Spleen (tissue), 13 donors: ENCODE measurements at places on chromosomes 4 and X. TPM values are rescaled to one million over a fixed set of nuclear protein-coding genes. Genes with fewer than 3 reads are reported as not detected.

GRCh38 chr4:162347842-162348213, 184.0 kb upstream of the FSTL5 start:
- H3K27me3 ChIP-seq: no peaks in the 10 kb centered on the region
- DNase-seq: no peak
- H3K27ac ChIP-seq: no peak overlapping the region
- no peaks in the 10 kb centered on the region for H3K36me3 ChIP-seq
- no peak overlapping the region for H3K4me3 ChIP-seq
- no peaks in the 10 kb centered on the region for H3K4me1 ChIP-seq

DNA sequence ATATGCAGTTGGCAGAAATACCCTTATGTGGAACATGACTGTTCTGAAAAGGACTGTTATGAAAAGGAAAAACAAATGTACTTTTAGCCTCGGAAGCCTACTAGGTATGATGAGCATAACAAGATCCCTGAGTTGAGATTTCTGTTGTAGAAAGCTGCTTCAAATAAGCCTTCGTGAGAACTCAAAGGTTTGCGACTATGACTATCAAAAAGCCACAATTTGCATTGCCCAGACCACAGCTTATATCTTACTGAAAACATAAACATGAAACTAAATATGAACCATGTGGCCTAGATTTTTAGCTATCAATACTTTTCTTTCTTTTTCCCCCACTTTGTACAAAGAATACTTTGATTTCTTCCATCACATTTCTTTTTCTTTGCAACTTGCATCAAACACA, 398.2 kb upstream of the LCORL start:
- no peak overlapping the region for H3K27ac ChIP-seq
- no peaks in the 10 kb centered on the region for H3K27me3 ChIP-seq
- no peaks in the 10 kb centered on the region for H3K36me3 ChIP-seq
- H3K4me1 ChIP-seq: no peaks in the 10 kb centered on the region
- no peak overlapping the region for H3K4me3 ChIP-seq

- no peaks in the 10 kb centered on the region for H3K27me3 ChIP-seq
- H3K4me1 ChIP-seq: no peaks in the 10 kb centered on the region
- H3K4me3 ChIP-seq: no peak overlapping the region
- H3K27ac ChIP-seq: no peak overlapping the region
- no peak for DNase-seq
- H3K36me3 ChIP-seq: peaks cover 41% of the 10 kb centered on the region
These were observed 49.6 kb downstream of the TAPT1 start for GRCh38 chr4:16176621-16177020.

DNA sequence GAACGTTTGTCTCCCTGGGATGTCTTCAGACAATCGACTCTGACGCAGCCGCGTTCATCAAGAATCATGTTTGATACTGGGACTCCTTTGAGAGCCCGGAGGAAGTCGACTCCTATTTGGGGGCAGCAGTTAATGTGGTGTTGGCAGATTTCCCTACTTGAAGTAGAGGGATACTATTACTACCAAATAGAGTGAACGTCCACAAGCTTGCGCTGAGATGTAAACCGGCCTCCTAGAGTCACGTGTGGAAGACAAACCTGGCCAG, 18.7 kb downstream of the PIGG start:
- H3K27me3 ChIP-seq: no peaks in the 10 kb centered on the region
- no peak overlapping the region for H3K27ac ChIP-seq
- no peak overlapping the region for H3K4me3 ChIP-seq
- DNase-seq: no peak
- H3K36me3 ChIP-seq: peaks cover 3% of the 10 kb centered on the region

RAB9B gene
- 0.47 TPM for polyA plus RNA-seq

DNA sequence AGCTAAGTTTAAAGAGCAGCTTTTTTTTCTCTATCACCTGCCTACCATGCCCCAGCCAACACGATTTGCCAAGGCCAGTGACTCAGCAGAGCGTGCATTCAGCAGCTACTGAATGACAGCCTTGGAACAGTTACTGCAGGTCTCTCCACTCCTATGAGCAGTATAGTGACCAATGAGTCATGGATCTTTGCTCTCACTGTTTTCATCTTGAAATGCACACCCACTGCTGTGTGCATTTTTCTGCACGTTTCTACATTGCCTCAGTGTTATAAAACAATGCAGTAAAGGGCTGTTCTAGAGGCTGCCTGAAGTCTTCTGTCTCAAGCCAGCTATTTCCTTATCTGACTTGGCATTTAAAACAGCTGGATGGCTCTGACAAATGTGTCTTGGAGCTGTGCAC, 66.0 kb upstream of the C4orf54 start:
- H3K4me1 ChIP-seq: no peaks in the 10 kb centered on the region
- H3K4me3 ChIP-seq: no peak overlapping the region
- no peaks in the 10 kb centered on the region for H3K27me3 ChIP-seq
- no peak for DNase-seq
- H3K27ac ChIP-seq: no peak overlapping the region

GRCh38 chr4:7655511-7656243, 220.9 kb upstream of the PSAPL1 start:
- H3K36me3 ChIP-seq: no peaks in the 10 kb centered on the region
- H3K27ac ChIP-seq: no peak overlapping the region

DUSP21 gene
- not detected for polyA plus RNA-seq

GRCh38 chr4:95732061-95732460, 107.8 kb upstream of the PDHA2 start:
- H3K27me3 ChIP-seq: no peaks in the 10 kb centered on the region
- H3K27ac ChIP-seq: no peak overlapping the region
- no peak for DNase-seq
